ENCODE measurements at places on chromosomes 7 and 10.

DNA sequence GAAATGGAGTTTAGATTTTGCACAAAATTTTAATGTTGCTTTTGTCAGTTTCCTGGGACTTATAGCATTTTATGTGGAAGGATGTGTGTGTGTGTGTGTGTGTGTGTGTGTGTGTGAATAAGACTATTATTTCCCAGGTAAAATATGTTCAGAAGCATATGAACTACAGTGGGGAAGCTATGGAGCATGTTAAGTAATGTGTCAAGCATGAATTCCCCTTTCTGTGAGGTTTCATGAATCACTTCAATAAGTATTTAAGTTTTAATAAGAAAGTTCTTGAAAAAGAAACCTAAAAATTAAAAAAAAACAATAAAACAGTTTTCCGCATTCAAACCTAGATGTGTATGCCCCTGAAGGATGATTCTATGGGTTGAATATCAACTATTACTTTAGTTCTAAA, 693 bp downstream of the CREB5 start:
- no peak for DNase-seq

- DNase-seq: no peak
Observed at GRCh38 chr7:71695186-71695585, 563.2 kb downstream of the GALNT17 start.

GRCh38 chr7:157941210-157941609, 604.4 kb downstream of the DNAJB6 start:
- no peak for DNase-seq

- peak; percentile 57 for DNase-seq
Observed at GRCh38 chr10:101291331-101292193, 62.3 kb upstream of the LBX1 start.

DNA sequence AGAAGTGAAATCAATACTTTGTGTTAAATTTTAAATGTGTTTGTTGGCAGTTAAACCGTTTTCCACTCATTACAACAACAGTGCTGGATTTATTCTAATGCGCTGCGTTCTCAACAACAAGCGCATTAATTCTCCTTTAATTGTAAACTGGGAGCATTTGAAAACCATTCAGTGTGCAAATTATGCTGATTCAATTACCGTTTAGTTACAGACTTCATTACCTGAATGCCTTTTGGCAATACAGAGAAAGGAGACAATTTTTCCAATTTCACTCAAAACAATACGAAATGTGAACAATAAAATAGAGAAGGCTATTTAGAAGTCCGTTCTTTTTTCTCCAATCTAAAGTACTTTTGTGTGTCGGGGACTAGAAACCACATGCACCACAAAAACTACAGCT, 4.2 kb downstream of the NXPH1 start:
- DNase-seq: no peak

Measured in CD4-positive, alpha-beta T cell treated with Interleukin-6 for 4 hours (primary cell).